NCI-H1930 (cell line): ENCODE measurements at places on chromosomes 16 and 17.
A peak's percentile ranks its signal among the peaks of the same experiment; 100 is the strongest.

- no peak for DNase-seq
Observed at GRCh38 chr17:31687505-31688126, 171.4 kb downstream of the COPRS start.

DNA sequence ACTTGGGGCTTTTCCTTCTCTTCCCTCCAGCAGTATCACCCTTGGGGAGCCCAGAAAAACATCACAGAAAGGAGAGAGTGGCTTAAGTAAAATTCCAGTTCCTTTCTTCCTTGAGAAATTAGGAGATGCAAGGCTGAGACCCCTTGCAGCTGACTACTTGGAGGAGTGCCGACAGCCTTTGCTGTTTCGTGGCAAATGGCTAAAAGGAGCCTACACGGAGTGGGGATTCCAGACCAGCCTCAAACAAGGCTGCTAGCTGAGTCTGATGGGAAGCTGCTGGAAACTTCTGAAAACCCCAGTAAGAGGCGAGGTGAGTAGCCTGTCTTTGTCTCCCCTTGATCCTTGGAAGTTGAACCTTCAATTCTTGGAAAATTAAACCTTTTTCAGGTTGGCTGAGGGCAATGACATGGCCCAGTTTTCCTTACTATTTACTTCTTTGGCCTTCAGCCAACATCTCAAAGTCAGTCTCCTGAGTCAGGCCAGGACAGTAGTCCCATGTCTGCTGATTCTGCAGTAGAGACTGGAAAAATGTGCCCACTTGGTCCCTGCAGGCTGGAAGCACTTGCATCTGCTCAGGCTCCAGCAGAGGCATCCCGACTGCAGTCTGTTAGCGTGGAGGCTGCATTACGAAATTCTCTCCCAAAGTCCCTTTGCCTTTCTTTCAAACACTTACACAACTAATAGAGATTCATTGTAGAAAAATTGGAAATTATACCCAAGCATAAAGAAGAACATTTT is 23.4 kb downstream of the SMIM36 start:
- no peak for DNase-seq

DNA sequence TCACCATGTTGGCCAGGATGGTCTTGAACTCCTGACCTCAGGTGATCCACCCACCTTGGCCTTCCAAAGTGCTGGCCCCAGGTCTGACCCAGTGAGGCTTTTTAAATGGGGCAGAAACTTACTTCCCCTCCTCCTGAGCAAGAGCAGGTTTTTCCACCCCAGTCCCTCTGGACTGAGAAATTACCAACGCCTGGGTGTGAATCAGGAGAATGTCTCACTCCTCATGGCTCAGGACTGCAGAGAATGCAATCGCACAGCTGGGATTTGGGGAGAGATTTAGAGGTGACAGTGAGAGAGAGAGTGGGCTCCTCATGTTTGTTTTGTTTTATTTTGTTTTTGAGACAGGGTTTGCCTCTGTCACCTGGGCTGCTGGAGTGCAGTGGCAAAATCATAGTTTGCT is 203.6 kb downstream of the RAB11FIP4 start:
- no peak for DNase-seq

DNA sequence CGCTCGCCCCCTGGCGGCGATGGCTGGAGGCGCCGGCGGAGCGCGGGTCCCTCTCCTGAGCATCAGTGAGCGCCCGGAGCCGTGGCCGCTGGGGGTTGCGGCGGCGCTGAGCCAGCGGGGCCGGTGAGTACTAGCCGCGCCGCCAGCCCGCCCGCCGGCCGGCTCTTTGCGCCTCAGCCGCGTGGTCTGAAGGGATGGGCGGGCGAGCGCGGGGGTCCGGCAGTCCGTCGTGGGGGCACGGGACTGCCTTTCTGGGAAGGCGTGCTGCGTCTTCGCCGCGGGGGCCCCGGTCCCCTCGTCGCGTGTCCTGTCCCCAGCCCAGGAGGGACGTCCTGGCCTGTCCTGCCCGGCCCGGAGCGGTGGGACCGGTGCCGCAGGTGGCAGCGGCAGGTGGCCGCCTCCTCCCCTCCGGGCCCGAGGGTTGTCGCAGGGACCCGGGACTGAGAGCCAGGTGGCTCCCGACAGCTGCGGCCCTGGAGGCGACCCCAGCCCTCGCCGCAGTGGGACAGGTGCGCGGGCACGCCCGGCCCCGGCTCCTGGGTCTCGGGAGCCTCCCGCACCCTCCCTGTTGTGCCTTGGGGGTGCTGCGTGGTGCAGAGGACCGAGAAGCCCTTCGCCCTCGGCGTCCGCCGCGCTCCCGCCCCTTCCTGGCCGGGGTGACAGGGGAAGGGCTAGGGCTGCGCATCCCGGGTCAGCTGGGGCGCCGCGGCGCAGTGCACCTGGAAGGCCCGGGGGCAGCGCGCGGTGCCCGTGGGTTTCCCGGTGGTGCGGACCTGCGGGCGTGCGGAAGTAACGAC is at the start of gene SPECC1:
Gene SPECC1 (plus strand): TSS at position 58 of the 797 bp plus-strand sequence. CDS start 87,293 bp downstream, outside the sequence.
- DNase-seq: peak; percentile 91

DNA sequence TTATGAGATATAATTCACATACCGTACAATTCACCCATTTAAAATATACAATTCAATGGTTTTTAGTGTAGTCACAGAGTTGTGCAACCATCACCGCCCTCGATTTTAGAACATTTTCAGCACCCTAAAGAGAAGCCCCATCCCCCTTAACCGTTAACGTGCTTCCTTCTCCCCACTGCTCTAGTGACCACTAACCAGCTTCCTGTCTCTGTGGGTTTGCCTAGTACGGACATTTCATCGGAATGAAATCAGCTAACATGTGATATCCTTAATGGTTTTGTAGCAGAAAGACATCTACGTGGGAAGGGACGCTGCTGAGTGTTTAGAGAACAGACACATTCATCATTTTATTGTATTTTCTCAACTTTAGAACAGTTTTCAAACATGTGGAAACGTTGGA is 80.8 kb upstream of the HSBP1 start:
- no peak for DNase-seq

DNA sequence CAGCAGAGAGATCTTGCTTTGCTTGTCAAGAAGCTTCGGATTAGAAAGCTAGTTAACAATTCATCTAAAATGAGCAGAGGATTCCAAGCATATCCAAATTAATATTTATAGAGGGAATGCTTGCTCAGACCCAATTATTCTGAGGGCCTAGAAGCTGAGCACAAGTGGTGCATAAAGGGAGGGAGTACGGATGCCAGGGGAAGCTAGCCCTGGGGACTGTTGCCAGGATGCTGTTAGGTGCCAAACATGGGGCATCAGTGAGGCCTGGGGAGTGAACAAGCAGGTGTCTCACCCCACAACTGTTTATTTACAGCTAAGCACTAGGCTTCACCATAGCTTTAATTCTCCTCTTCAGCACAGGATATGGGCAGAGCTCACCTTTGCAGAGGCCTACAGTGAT is 684.1 kb upstream of the C16orf82 start:
- no peak for DNase-seq

DNA sequence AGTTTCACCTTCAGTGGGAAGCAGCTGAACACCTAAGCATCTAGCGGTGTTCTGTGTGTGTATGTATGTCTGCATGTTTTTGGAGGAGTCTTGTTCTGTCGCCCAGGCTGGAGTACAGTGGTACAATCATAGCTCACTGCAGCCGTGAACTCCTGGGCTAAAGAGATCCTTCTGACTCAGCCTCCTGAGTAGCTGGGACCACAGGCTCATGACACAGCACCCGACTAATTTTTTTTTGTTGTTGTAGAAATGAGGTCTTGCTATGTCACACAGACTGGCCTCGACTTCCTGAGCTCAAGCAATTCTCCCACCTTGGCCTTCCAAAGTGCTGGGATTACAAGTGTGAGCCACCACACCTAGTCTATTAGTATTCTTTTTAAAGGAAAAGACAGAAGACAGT is 30.2 kb upstream of the FAAP100 start:
- DNase-seq: no peak

GRCh38 chr16:85959686-85960085 is 60.7 kb downstream of the IRF8 start:
- no peak for DNase-seq

DNA sequence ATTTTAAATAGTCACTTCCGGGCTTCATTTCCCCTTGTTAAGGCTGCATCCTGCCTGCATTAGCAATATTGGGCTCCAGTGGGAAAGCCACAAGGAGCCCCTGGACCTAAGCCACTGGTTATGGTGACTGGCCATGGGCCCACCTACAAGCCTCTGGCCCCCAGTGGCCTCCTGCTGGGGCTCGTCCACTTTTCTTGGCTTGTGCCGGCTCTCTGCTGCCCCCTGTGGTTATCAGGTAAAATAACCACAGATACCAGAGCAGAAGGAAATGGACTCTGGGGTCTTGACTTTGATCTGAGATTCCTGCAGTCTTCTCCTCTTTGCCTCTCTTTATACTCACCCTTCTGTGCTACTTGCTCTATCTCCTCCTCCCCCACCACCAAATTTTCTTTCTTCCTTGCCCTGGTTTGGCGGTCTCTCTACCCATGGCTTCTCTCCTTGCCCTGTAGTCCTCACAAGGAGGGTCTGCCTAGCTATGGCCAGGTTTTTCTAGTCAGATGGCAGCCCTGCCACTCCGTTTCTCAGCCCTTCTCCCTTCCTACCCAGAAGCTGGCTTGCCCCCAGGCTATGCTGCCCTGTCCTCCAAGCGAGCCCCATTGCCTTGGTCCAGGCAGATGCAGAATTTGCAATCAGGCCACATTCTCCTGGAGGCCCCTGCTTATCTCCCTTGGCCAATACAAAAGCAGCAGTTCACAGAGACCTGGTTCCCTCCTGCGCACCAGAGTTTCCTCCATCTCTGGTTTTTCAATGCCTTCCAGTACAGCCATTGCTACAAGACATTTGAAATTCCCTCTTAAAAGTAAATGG is 82.9 kb upstream of the RCVRN start:
- no peak for DNase-seq

DNA sequence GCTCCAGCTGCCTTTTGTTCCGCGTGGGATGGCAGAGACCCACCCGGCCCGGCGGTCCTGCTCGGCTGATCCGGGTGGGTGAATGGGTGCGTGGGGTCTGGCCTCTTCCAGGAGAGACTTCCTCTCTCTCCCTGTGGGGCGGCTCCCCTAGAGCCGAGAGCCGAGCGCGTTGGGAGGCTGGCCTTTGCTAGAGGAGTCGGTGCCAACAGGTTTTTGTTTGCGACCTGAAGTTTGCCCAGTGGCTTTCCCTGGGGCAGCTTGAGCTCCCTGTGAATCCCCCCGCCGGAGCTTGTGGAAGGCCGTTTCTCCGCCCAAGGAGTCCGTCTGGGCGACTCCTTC is 970 bp downstream of the EPN2 start:
- no peak for DNase-seq

DNA sequence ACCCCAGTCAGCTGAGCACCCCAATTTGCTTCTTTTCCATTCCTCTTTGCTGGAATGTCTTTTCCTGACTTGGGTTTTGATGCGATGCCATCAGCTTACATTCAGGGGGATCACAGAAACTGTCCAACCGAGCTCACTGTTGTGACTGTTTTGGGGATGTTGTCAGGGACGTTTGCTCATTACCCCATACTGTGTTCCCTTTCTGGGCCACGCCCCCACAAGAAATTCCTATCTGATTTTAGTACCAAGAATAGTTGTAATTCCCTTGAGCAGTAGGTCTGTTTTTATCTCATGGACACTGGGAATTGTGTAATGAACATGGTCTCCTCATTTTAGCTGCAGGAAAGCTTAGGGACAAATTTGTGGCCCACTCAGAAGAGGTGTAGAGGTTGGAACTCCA is 2.6 kb upstream of the NTN1 start:
- no peak for DNase-seq

DNA sequence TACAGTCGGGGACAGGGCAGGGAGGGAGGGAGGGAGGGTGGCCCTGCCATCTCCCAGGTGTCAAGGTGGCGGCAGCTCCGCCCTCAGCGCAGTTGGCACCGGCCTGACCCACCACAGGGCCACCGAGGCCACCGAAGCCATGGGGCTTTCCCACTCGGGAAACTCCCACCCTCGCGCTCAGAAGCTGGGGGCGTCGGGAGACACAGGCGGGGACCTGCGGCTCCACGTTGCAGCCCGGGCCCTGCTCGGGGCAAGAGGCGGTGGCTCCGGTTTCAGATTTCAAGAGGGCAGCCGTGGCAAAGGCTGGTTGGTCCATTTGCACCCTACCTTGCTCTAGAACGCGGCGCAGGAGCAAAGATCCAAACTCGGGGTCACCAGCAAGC is 544 bp downstream of the CYB561 start:
- no peak for DNase-seq

DNA sequence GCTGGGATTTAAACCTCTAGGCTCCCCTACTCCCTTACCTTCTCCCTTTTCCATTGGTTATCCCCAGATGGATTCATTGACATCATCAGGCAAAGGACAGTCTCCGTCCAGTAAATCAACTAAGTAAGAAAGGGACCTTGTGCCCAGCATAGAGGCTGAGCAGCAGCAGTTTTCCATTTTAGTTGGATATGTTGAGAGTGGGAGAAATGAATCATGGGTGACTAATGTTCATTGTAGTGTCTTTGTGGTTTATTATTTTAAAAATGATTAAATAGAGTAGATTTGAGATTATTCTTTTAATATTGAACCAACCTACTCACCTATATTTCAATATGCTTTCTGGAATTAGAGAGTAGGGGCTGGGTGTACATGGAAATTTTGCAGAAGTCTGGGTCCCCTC is 99.4 kb upstream of the CACNG3 start:
- DNase-seq: no peak

DNA sequence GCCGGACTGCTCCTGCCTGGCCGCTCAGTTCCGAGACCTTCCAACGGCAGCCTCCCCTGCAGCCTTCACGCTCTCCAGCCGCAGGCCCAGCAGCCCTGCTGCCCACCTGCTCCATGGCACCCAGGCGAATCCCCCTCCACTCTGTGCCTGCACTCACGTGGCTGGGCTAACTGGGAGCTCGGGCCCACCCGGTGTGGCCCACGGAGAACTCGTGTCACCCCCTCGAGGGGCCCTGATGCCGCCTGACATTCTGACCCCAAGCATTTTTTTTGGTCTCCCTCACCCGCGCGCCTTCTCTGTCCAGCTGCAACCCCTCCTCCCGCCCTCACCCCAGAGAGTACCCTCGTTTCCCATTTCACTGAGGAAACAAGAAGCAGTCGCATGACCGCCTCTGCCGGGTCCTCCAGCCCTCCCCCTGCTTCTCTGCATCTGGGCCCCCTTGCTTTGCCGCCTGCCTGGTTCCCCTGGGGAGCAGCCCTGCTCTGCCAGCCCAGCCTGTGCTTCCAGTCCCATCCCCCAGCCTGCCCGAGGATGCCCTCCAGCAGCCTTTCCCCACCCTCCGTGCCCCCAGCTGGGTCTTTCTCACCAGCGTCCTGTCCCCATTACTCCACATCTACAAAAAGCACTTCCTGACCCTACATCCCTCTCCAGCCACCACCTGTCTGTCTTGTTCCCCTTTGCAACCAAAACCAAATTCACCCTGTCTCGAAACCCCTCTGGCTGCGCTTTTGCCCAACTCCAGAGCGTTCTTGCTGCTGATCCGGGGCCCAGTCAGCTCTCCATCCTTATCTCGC is 146.4 kb upstream of the CHMP6 start:
- DNase-seq: no peak

- no peak for DNase-seq
Observed at GRCh38 chr16:23990507-23990906, 154.7 kb downstream of the PRKCB start.

GRCh38 chr16:11036040-11036439 is 91.7 kb downstream of the CLEC16A start:
- DNase-seq: no peak

GRCh38 chr17:28505986-28506665 is at the start of gene FOXN1:
TSS of gene FOXN1 (plus strand) at chr17:28506348. CDS start at chr17:28523970, 17,622 bp downstream.
- DNase-seq: no peak
